ENCODE measurements at places on chromosomes 2 and 18.

DNA sequence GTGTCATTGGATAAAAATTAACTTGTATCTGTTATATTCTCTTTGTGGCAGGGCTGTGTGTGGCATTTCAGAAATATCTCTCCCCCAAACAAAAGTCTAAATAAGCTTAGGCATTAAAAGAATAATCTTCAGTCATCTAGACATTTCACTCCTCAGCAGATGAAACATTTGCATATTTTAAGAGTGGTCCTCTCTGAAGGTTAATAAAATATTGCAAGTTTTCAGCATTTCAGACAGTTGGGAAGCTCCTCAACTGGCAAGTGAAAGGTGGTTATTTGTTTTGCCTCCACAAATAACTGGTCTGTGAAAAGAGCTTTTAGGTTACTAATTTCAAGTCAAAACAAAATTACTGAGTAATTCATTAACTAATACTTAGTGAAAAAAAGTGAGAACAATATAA is 462.6 kb downstream of the EPHA4 start:
- DNase-seq = no peak

- no peak for DNase-seq
These were observed 536 bp downstream of the PDE1A start for GRCh38 chr2:182426082-182426917.

- DNase-seq = no peak
These were observed 57.5 kb downstream of the KDM3A start for GRCh38 chr2:86498468-86499260.

DNA sequence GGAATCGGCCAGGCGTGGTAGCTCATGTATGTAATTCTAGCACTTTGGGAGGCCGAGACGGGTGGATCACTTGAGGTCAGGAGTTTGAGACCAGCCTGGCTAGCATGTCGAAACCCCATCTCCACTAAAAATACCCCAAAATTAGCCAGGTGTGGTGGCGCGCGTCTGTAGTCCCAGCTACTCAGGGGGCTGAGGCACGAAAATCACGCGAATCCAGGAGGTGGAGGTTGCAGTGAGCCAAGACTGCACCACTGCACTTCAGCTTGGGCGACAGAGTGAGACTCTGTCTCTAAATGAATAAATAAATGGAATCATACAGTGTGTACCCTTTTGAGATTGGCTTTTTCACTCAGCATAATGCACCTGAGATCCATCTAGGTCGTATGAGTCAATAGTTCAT is 19.4 kb upstream of the TTC39C start:
- no peak for DNase-seq

DNA sequence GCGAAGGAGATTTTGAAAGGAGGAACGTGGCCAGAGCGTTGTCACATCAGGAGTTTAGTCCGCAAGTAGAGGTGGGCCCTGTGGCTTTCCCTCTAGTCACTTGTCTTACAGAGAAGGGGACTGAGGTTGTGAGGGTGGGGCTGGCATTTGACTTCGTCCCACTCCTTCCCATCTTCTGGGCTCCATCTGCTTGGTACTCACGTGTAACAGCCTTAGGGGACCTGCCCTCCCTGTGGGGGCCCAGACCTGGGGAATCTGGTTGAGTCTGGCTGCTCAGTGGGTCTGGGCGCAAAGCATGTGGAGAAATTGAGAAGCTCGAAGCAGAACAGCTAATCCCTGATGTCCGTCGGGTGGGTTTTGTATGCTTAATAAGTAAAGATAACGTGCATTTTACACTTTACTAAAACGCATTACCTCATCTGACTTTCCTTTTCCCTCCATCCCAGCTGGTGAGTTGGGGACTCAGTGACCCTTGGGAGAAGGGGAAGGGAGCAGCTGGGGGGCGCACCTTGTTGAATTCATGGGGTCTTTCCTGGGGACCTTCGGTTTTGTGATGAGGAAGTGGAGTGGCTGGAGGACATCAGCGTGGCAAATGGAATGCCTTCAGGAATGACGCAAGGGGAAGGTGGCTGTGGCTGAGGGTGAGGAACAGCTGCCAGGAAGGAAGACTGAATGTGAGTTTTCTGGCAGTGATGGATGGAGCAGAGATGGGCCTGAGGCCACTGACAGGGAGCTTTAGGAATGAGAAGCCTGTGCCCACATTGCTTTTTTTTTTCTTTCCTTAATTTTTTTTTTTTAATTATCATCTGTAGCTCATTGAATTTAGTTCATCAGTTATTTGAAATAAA is 44.8 kb downstream of the ASAP2 start:
- DNase-seq = no peak

DNA sequence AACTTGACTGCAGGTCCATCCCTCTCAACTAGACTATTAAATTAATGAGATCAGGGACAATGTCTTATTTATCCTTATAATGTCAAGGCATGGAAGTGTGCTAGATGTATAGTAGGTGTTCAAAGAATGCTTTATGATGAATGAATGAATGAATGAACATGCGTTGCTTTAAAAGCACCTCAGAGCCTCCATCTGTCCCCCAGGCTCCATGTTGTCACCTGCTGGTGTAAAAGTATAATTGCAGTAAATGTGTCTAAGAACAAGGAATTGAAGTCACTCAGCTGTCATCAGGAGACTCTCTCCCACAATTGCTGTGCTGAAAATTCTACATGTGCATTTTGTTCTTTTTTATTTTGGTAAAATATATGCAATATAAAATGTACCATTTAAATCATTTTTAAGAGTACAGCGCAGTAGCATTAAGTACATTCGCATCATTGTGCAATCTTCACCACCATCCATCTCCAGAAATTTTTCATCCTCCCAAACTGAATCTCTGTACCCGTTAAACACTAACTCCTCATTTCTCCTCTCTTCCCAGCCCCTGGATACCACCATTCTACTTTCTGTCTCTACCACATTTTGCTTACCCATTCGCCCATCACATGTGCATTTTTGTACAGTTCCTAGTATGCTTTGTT is 52.6 kb downstream of the GNAL start:
- DNase-seq = no peak

DNA sequence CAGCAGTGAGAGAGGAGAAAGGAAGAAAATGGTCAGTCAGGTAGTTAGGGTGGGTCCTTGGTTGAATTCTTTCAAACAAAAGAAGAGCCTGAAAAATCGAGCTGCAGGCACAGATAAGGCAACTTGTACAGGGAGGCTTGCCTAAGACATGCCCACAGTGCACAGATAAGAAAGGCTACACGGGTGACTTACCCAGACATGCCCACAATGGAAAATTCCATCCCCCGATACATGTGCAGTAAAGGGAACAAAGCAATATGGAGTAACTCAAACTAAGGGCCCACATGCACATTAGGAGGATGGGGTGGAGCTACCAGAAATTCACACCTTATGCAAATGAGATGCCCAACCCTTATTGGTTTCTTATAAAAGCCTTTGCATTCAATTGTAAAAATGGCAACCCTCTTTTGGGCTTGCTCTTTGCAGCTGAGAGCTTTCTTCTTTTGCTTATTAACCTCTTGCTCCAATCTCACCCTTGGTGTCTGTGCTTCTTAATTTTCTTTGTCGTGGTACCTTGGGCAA is 110.3 kb upstream of the RMP24 start:
- DNase-seq = no peak

DNA sequence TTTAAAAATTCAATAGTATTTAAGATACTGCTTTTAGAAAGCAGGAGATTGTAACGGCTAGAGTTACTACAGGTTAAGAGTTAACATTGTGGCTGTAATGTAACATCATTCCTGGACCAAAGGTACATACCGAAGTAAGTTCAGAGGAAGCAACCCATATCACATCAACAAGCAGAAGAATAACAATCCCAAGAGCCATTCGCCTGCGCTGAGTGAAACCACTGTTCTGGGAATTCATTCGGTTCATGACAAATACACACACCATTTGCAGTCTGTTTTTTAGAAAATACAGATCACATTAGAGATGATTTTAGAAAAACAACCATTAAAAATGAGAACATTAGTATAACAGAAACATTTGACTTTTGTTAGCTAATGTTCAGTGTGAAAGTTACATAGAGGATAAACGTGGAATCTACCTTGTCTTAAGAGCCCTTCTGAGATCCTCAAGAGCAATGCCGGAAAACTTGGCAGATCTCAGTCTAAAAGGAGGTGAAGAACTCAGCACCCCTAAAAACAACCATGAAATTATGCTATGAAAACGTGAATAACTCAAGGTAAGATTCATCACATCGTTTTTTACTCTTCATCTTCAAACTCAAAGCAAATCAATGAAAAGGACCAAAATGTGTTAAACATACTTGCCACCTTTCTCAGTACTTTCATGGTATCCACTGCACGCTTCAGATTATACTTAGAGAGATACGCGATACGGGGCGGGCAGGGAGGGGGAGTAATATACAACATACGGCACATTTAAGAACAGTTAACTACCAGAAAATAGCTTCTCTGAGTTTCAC is 1.2 kb downstream of the SLC35F5 start:
- no peak for DNase-seq

DNA sequence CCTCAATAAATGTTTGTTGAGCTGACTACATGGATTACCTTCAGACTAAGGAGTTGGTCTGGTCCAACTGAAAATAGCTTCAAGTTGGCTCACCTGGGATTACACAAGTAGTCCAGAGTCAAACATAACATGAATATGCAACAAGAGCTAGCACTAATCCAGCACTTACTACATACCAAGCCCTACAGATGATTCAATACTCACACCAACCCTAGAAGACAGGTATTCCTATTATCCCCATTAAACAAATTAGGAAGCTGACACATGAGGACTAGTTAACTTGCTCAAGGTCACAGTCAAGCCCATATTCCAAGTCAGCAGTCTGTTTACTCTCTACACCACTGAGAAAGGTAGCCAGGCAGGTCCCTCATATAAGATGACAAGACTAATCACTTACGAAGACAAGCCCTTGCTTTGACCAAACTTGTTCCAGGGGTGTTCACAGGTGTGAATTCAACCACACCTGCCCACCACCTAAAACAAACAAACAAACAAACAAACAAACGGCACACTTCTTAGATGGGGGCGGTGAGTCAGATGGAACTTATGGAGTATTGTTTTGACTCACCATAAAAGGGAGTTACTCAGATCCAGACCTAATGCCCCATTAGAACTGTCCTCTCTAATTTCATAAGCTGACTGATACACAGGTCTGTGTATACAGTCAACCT is 29.1 kb downstream of the TMEM131 start:
- no peak for DNase-seq

DNA sequence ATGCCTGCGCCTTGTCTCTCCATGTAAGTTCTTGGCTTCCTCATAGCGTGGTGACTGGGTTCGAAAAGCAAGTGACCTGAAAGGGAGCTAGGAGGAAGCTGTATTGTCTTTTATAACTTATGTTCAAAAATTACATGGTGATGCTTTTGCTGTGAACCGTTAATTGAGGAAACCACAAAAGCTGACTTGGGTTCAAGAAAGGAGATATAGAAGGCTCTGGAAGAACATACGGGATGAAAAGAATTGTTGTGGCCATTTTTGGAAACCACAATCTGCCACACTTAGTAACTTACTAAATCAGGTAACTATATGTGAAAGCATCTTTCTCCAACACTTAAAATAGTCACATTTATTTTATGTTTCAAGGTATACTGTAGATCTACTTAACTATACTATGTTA is 177.0 kb upstream of the RBMS1 start:
- no peak for DNase-seq

GRCh38 chr2:181396256-181397123 is 60.7 kb upstream of the ITGA4 start:
- DNase-seq = no peak

DNA sequence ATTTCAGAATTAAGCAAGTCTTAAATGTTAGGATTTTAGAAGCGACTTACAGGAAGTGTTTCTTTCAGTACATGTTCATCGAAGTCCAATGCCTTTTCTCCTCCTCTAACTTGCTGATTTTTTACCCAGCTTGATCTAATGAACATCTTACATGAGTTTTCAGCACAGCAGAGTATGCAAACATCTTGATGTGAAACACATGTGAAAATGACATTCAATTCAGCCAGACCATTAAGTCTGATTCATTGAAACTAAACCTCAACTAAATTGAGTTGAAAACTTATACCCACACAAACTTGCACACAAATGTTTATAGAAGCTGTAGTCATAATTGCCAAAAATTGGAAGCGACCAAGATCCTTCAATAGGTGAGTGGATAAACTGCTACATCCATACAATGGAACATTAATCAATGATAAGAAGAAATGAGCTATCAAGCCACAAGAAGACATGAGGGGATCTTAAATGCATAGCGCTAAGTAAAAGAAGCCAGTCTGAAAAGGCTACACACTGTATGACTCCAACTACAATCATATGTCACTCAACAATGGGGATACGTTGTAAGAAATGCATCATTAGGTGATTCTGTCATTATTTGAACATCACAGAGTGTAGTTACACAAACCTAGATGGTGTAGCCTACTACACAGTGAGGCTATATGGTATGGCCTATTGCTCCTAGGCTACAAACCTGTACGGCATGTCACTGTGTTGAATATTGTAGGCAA is 18.5 kb downstream of the PSTPIP2 start:
- DNase-seq = no peak

DNA sequence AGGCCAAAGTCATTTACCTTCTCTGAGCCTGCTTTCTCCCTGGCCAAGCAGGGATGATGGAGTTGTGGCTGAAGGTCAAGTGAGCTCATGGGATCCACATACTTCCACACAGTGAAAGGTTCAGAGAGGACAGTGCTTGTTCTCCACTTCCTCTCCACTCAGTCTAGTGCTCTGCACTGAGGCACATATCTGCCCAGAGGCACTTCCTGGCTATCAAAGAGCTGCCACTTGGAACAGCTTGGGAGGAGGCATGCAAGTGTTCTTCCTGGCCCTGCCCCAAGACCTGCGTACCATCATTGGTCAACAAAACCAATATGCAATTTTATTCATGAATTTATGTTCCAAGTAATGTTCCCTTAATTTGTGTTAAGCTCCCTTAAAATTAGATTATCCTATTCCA is 71.9 kb downstream of the RNF152 start:
- no peak for DNase-seq

DNA sequence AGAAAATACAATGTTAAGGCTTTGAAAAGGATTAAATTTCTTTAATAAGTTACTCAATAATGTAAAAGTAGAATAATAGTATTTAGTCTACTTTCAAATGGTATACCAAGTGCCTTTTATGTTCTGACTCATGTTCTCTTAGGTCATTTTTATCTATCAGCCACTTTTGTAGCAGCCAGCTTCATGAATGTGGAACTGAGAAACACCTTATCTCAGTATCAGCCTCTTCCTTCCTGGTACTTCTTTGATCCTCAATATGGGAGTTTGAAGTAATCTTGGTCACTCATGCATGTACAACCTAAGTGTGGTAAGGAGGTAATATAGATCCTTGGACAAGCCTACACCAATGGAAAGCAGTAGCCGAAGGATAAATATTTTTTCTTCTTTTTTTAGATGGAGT is 180.4 kb upstream of the NRXN1 start:
- no peak for DNase-seq

GRCh38 chr2:40363631-40364030 is 88.3 kb downstream of the SLC8A1 start:
- no peak for DNase-seq

DNA sequence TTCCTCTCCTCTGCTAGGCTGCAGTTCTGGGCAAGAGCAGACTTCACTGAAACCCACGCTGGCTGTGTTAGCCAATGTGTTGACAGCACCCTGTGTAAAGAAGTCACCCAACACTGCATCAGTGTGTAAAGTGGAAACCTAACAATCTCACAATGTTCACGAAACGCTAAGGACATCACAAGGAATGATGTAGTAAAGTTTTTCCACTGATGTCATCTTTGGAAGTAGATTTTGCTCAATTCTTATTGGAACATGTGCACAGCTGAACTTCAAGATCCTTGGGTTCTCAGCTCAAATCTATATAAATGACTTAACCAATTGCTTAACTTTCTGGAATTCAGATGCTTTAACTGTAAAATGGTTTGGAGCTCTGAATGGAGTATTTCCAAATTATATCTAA is 1112.5 kb downstream of the TSN start:
- no peak for DNase-seq

GRCh38 chr2:217731805-217732204 is 271.0 kb downstream of the TNS1 start:
- DNase-seq = no peak

Measured in stimulated activated CD4-positive, alpha-beta T cell treated with anti-CD3 and anti-CD28 coated beads, TNF-alpha, amount 100 ng/mL, for 48 hours (primary cell).